ENCODE measurements at places on chromosomes 16 and 17.

DNA sequence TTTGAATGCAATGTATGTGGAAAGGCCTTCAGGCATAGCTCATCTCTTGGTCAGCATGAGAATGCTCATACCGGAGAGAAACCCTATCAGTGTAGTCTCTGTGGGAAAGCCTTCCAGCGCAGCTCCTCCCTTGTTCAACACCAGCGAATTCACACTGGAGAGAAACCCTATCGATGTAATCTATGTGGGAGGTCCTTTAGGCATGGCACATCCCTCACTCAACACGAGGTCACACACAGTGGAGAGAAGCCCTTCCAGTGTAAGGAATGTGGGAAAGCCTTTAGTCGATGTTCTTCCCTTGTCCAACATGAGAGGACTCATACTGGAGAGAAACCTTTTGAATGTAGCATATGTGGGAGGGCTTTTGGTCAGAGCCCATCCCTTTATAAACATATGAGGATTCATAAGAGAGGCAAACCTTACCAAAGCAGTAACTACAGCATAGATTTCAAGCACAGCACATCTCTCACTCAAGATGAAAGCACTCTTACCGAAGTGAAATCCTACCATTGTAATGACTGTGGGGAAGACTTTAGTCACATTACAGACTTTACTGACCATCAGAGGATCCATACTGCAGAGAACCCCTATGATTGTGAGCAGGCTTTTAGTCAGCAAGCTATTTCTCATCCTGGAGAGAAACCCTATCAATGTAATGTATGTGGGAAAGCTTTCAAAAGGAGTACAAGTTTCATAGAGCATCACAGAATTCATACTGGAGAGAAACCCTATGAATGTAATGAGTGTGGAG lies 24.7 kb downstream of the ZFP90 start:
- DNase-seq: no peak

- no peak for DNase-seq
Observed at GRCh38 chr16:6861135-6861814, 471.4 kb upstream of the RBFOX1 start.

DNA sequence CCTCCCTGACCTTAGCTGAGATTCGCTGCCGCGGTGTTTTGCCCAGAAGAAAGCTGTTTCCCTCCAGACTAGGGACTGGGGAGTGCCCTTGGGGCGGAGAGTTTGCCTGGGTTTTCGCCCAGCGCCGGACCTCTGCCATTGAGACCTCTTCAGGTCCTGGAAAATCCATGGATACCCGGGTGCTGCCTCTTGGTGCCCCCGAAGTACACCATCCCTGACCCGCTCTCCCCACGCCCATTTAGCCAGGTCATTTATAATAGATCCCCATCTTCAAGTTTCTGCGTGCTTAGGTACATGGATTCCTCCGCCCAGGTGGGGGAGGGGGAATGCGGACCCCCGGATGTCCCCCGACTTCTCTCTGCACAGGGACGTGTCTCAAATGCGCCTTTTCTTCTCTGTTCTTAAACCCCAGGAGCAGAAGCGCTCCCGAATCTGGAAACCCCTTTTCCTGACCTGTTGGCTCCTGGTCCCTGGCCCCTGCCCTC lies 15.0 kb upstream of the CBX8 start:
- DNase-seq: no peak

DNA sequence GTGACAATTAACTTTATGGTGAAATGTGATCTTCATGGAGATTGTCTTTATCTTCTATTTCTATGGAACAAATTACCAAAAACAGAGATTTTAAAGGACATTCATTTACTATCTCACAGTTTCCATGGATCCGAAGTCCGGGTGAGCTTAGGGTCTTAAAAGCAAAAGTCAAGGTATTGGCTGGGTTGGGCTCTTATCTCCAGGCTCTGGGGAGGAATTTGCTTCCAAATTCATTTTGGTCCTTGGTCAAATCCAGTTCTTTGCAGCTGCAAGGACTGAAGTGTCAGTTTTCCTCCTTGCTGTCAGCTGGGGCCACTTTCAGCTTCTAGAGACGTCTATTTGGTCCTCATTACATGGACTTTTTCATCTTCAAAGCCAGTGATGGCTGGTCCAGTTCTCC lies 395.8 kb upstream of the MAF start:
- no peak for DNase-seq

- DNase-seq: no peak
Observed at GRCh38 chr17:42277342-42277712, 1.1 kb upstream of the STAT5B start.

DNA sequence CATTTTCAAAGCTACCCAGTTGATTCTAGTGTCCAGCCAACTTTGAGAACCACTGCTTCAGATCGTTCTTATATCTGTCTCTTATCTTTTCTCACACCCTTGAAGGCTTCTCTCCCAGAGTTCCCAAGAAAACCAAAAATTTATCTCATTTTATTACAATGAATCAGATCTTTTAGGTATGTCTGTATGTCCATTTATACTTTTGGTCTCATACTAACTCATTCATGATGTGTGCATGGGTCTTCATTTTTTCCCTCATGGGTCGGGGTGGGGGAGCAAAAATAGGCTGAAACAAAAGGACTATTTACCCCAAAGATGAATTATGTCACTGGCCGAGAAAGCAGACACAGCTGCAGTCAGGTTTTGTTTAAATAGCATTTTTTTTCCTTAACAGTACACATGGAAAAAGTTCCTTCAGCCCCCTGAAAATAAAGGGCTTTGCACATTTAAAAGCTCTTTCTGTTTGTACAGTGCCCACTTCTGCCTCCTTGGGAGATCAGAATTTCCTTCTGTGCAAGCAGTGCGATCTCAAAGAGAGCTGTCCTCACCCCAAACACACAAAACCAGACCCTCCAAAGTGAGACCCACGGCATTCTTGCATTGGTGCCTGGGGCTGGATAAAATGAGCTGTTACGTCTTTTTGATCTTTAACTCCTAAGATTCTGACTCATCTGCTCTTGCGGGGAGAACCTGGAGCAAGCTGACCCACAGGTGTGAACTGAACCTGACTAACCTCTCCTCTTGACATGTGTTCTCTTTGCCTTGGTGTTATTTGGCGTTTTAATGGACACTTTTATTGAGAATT lies 251.2 kb upstream of the ELAC2 start:
- DNase-seq: no peak

DNA sequence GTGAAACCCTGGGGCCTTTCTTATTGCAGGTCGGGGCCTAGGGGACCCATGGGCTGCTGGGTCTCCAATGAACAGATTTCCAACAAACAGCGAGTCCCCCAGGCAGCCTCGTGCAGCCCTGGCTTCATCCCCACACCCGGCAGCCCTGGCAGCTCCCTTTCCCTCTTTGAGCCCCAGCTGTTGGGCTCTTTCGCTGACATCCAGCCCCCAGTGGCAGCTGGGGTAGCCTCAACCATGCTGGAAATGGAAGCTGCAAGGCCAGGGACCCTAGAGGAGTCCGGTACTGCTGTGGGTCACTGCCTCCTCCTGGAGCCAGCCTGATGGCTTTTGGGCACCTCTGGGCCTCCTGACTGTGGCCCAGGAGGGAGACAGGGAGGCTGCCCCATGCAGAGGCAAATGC lies 5.9 kb downstream of the RPUSD1 start:
- no peak for DNase-seq

DNA sequence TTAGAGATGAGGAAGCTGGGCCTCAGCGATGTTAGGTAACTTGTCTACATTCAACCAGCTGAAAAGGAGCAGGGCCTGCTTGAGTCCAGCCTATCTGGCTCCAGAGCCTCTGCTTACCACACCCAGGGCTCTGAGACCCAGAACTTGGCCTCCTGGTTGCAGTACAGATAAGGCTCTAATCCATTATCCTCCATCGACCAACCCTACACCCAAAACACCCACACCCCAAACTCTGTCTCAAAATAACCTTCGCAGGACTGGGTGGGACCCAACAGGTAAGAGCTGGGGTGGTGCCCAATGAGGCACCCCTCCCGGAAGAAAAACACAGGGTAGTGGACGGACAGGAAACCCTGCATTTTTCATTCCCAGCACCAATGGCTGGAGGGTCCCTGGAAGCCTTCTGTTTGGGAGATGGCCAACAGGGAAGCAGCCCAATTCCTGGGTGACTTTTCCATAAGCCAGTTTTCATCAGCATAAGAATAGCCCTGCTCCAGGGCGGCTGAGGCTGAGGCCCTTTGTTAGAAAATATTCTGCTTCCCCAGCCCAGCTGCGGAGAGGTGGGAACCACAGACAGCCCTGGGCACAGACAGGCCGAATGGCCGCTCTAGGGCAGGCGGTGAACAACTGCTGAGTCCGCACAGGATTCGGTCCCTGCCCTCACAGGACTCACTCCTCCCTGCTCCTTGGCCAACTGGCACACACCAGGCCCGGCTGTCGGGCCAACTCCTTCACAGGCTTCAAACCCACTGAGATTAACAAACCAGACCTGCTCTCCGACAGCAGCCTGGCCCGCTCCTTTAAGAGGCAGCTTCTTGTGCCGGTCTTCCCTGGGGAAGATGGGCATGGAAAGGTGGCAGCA lies 9.8 kb downstream of the SMIM5 start:
- no peak for DNase-seq

DNA sequence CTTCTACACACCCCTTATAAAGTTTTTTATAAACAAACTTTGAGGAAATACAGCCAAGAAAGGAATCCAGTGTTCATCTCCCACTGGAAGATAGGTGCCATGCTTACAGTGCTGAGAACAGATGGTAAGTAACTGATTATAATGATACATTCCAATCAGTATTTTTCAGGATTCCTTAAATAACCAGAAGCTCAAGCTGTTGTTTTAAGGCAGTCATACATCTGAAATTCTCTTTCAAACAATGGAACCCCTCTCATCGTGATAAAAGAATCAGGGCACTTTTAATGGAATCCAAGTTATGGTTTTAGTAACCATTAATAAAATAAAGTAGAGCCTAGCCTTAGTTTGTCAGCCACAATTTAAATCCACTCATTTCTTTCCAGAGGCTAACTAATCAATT lies 56.1 kb upstream of the STAC2 start:
- DNase-seq: no peak

DNA sequence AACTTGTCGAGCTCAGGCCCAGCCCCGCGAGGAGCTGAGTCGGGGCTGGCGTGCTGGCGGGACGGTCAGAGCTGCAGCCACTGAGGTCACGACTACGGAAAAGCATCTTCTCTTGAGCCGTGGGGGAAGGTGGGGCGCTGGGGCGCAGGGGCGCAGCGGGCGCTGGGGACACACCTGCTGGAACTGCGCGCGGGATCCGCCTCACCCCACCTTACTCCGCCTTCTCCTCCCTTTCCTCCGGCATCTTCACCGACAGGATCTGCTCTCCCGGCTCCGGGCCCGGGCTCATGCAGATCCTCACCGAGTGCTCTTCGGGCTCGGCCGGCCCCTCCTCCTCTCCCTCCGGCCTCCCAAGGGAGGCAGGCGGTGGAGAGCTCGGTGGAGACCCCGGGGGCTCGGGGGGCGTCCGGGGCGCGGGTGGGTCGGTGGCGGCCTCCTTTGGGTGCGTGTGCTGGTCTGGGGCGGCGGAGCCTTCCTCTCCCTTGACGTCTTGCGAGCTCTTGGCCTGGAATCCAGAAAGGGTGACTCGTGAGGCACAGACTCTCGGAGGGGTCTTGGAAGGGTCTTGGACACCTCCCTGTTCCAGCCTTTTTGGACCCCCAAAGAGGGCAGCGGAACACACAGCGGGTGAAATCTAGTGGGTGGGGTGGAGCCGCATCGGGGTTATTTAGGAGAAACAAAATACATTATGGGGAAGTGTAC lies 81.8 kb upstream of the KIFC3 start:
- no peak for DNase-seq

- DNase-seq: no peak
Observed at GRCh38 chr17:33201283-33201682, 91.8 kb downstream of the ASIC2 start.
